ENCODE measurements at places on chromosomes 4 and X.
A peak's percentile ranks its signal among the peaks of the same experiment; 100 is the strongest.

- DNase-seq: no peak
Observed at GRCh38 chr4:47704693-47705325, 133.1 kb downstream of the CORIN start.

GRCh38 chr4:106038908-106039307 lies 143.6 kb downstream of the NPNT start:
- no peak for DNase-seq

GRCh38 chrX:52870046-52870445 lies 2.2 kb upstream of the XAGE3 start:
- no peak for DNase-seq

GRCh38 chrX:139844163-139844562 lies 88.7 kb downstream of the ATP11C start:
- no peak for DNase-seq

DNA sequence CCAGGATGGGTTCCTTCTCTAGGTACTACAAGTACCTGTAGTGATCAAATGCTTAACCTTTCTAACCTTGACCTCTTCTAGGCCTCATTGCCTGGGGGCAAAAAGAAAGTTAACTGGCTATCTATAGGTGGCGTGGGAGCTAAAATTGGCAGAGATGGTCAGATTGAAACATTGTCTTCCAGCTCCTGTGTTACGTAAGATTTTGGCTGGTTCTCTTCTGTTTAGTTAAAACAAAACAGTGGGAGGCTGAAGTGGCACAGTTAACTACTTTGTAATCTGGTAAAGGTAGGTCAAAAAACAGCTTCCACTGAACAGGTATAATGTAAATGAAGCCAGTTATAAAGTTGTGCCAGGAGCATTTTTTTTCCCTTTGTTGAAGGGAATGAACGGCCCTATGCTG lies 115.2 kb downstream of the MBNL3 start:
- no peak for DNase-seq

DNA sequence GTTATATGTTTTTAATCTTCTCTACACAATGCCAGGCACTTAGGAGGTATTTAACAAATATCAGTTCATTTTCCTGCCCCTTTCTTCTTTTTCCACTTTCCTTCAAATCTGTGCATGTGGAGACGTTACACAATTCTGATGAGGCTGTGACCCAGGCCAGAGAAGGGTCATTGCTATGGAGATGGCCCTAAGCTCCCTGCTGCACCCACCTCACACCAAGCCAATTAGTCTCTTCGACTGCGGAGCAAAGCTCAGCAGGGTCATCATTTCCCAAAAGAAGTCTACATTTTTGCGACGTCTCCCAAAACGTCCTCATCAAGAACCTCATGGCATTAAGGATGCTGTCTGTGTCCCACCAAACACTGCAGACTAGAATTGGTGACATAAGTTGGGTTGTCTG lies 28.9 kb upstream of the VEGFD start:
- DNase-seq: no peak

DNA sequence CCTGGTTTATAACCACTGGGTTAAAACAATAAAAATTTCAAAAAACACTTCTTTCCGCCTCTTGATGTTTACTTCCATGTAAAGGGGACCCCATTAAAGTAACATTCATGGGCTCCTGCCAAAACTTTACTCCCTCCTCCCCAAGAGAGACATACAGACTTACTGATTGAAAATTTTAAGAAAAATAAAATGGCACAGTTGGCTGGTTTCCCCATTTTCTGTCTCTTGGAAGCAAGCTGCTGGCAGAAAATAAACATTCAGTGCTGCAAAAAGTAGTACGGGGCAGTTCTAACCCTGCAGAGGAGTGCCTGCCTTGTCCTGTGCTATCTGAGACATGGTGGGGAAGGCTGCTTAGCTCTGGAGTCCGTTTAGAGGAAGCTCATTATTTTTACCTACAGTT lies 187.3 kb upstream of the INTU start:
- DNase-seq: no peak

- no peak for DNase-seq
Observed at GRCh38 chr4:164802301-164802901, 48.5 kb downstream of the SMIM31 start.

- no peak for DNase-seq
Observed at GRCh38 chr4:37793562-37793961, 32.9 kb upstream of the PGM2 start.

GRCh38 chr4:182717788-182718583 lies 199.2 kb downstream of the DCTD start:
- DNase-seq: no peak

DNA sequence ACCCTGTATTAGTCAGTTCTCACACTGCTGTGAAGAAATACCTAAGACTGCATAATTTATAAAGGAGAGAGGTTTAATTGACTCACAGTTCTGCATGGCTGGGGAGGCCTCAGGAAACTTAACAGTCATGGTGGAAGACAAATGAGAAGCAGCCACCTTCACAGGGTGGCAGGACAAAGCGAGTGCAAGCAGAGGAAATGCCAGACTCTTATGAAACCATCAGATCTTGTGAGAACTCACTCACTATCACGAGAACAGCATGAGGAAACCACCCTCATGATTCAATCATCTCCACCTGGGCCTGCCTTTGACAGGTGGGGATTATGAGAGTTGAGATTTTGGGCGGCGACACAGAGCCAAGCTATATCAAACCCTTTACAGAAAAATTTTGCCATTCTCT lies 722.4 kb downstream of the RAB28 start:
- no peak for DNase-seq

DNA sequence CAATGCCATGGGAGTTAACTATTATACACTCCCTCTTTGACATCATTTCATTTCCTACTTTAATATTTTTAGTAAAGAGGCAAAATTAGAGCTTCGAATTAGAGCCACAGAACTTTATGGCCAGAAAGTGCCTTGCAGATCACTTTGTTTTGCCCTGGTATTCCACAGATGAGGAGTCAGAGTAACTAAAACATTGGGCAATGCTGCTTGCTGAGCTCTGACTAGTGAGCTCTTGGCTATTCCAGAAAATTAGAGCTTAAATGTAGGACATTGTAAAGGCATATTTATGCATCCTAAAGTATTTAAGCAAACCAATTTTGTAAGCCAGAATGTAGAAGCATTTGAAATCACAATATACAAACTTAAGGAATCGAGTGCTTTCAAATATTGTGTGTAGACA lies 6.3 kb upstream of the ZNF827 start:
- no peak for DNase-seq

DNA sequence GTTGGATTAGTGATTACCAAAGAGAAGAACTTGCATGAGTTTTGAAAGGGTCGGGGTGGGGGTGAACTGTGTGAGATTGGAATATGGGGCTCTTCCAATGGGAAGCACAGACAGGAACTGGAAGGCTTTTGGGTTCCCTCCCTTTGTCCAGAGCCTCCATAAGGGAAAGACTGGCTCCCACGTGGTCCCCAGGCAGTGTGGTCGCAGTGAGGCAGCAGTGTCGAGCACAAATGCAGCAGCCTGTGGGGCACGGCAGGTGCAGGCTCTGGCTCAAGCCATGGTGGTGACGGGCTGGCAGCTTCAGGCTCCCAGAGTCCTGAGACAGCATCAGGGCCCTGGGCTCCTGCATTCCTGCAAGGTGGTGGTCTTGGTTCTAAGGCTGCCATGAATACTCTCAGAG lies 45.5 kb downstream of the VCX2 start:
- DNase-seq: no peak

GRCh38 chr4:40782876-40783275 lies 33.1 kb downstream of the NSUN7 start:
- DNase-seq: no peak

GRCh38 chrX:13101441-13102139 lies 57.2 kb upstream of the FAM9C start:
- no peak for DNase-seq

DNA sequence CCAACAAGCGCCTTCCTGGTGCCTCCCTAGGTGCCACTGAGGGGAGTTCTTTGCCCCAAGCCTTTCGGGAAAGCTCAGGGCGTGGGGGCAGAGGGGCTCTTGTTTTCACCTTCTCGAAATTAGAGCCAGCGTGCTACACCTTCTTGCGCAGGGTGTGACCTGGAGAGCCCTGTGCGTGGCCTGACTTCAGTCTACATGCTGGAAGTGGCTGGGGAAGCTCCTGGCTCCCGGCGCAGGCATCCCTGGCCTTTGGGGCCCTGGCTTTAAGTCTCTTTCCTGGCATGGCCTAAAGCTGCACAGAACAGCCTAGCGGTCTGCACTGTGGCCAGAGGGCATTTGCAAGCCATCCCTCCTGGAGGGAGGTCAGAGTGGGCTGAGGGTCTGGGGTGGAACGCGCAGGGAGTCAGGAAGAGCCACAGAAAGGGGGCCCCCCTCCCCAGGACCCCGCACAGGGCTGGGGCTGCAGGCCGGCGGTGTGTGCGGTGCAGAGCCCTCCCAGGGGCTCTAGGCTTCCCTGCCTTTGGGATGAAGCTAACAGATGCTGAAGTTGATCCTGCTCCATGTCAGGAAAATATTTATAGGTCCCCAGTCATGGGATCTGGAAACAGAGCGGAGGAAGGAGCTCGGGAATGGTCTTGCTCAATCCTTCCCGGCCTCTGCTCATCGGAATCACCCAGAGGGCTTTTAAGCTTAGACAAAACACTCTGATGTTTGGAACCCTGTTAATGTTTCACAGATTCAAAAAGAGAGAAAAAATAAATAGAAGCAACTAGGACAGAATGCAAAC lies 781 bp upstream of the SPON2 start:
- DNase-seq: no peak

GRCh38 chr4:129328162-129328561 lies 232.2 kb downstream of the C4orf33 start:
- no peak for DNase-seq

DNA sequence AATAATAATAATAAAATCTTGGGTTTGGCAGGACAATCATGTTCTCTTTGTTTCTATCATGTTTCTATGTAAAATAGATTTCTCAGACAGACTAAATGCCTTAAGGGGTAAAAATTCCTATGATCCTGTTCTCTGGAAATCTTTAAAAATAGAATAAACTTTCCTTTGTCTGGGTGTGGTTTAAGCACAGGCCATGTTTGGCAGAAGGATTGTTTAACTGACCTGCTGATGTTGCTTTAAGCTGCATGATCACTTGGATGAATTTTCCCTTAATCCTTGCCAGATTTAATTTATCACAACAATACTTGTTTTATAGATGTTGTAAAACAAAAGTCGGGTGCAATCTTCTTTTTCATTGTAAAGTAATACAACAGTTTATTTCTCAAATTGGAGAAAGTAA lies 341.7 kb upstream of the FAT1 start:
- DNase-seq: no peak

DNA sequence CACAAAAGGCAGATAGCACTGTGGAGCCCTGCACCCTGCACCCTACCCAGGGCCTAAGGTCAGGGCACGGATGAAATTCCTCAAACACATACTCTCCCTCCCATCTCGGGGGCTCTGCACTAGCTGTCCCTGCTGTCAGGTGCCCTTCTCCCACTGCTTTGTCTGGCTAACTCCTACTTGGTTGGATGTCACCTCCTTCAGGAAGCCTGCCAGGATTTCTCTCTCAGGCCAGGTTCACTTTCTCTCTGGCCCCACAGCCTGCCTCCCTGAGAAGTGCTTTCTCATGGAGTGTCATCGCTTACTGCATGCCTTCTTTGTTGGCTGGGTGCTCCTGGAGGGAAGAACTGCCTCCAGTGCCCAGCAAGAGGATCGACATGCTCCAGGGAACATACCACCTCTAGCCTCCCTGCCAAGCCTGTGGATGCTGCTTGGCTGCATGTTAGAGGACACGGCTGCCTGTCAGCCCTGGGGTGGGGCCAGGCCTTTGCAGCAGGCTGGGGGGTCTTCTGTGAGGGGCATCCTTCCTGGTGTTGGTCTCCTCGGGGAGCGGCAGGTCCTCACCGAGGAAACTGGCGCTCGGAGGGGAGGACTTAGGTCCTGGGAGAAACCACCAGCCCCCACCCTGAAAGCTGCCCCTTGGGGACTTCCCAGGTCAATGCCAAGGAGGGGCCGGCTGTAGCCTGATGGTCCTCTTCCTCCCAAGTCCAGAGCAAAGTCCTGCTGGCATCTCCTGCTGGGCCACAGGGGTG lies 15.0 kb downstream of the ABLIM2 start:
- no peak for DNase-seq

DNA sequence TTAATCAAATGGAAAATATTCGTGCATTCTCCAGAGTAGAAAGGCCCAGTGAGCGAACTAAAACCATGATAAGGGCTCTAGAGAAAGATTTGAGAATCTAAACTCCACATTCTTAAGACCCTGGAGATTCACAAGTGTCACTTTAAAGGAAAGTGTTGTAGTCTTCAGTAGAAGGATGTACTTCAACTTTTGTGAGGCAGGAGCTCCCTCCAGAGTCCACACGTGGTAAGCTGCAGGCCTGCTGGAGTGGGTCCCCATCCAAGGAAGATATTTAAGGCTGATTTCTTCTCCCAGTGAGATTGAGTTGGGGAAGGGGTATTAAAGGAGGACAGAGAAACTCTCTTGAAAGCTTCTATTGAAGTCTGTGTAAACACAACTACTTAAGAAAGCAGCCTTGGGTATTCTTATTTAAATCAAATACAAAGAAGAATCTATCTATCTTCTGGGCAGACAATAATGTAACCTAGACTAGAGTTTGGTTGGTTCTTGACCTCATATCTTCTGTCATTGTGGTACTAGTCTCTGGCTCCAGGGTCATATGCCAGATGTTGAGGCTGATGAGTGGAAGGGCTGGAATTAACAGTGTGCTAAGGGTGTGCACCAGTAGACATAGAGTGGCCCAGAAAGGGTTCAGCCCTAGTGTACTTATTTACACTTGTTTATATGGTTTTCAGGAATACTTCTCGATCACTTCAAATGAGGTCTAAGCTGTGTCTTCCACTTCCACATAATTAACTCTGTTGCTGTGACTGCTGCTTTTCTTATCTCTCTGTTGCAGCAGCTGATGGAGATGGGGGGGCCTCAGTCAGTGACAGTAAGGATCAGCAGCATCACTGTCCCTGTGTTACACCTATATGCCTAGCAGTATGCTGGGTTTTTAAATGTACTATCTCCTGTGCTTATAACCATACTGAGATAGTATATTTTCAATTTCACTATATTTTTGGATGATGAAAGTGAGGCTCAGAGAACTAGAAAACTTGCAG lies 76.1 kb downstream of the HMGB2 start:
- peak; percentile 23 for DNase-seq

GRCh38 chrX:68087526-68087925 lies 345.8 kb downstream of the OPHN1 start:
- no peak for DNase-seq

DNA sequence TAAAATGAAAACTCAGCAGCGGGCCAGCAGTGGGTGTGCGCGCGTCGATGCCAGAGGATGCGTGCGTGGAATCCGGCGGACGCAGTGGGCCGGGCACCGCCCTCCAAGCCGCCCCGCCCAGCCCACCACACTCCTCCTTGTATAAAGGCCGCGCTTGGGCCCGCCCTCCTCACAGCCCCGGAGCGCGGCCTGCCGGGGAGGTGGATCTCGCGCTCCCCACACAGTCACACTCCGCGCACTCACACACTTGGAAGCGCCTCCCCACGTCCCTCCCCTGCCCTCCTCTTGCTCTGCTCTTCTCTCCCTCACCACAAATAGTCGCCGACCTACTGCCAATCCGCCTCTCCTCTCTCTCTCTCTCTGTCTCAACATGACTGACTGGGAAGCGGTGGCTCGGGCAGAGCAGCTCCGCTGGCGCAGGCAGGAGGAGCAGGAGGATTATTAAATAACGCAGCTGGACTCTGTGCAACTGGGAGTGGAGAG lies at the start of gene CCSER1:
CCSER1 (plus strand) TSS at position 172 of the 483 bp plus-strand sequence.
- no peak for DNase-seq
